ENCODE measurements at places on chromosomes 2 and 18.

GRCh38 chr2:154370873-154371272 lies 327.6 kb upstream of the KCNJ3 start:
- DNase-seq, result no peak

DNA sequence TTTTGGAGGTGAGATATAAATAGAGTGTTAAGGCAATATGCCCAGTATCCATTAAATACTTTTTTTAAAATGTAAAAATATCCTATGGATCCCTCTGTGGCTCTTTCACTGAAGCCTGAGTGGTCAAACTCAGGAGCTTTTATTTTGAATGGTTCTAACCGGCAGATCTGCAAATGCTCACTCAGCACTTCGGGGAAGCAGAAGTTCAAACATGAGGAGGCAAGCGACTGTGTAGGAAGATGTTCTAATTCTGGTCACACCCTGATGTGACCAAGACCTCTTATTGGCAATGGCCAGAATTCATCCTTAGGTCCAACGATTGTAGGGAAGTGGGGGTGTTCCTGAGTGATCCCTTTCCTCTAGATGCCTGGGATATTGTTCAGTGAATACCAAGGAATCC lies 168.8 kb downstream of the CDCA7 start:
- no peak for DNase-seq

DNA sequence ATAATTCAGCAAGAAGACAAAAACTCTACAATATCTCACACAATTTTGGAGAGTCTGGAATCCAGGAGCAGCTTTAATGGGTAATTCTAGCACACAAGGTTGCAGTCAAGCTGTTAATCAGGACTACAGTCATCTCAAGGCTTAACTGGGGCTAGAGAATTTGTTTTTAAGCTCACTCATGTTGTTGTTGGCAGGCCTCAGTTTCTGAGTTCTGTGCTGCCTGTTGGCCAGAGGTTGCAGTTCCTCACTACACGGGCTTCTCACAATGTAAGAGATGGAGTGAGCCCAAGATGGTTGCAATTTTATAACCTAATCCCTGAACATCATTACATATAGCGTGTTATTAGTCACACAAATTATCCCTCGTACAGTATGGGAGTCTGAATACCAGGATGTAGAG lies 50.6 kb upstream of the TMEFF2 start:
- DNase-seq, result no peak

DNA sequence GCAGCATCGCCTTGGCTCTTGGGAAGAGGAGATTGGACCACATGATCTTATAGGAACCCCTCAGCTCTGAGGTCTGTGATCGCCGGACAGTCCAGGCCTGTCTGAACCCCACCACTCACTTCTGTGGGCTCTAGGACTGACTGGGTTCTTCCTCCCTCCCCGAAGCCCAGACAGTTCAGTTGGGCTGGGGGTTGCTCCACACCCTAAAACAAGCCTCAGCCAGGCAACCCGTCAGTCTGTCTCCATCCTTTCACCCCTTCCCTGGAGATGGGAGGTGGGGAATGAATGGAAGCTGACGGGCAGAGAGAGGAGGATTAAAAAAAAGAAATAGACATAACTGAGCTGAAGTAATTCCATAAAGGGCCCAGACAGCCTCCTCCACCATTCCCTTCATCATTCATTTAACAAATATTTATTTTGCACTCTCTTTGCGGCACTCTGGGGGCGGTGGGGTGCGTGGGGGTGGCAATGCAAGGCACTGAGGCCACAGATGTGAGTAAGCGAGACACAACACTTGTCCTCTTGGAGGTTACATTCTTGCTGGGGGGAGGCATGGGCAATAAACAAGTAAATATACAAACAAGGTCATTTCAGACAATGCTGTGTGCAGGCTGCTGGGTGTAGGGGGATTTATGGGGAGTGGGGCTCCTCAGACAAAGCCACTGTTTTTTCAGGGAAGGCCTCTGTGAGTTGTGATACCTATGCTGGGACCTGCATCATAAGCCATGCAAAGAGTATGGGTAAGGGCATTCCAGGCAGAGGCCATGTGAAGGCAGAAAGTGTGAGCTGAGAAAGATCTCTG lies 12.9 kb downstream of the WNT10A start:
- no peak for DNase-seq

- no peak for DNase-seq
These were observed 151.8 kb upstream of the NABP1 start for GRCh38 chr2:191526091-191526490.

GRCh38 chr2:4420032-4420431 lies 716.7 kb downstream of the DCDC2C start:
- no peak for DNase-seq

- DNase-seq, result no peak
These were observed 1866.9 kb upstream of the PIK3C3 start for GRCh38 chr18:40088130-40088529.

DNA sequence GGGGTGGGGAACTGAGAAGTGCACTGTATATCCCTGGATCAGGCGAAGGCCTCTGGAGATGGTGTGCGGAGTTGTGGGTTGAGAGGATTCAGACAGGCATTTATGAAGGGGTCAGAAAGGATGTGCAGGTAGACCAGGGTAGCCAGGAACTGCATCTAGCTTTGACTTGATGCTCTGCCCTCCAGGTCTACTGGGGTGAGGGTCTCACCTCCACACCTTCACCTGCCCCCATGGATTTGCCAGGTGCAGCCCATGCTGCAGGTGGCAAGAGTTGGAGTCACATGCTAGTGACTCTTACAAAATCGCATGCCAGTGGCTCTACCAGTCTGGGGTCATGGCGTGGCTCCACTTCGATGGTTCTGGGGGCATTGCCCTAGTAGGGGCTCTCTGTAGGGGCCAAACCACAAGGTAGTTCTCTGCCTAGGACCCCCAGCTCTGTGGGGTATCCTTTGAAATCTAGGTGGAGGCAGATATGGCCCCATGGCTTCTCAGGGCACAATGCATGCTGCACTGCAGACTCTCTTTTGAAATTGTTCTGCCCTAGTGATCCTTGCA lies 18.9 kb upstream of the KCNF1 start:
- no peak for DNase-seq

DNA sequence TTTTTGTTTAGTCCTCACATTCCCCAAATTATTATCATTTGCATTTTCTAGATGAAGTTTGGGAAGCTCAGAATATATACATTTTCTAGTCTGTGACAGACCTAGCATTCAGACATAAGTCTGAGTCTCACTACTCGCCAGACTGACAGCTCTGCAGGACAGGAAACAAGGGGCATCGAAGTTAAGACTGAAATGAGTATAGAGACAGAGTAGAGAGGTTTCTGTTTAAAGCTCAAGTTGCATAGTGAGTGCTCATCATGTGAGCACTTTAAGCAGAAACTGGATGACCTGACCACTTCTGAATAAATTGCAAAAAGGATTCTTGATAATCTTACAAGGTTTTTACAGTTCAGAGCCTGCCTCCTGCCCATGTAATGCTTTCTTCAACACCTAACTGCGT lies 1.1 kb downstream of the HADHB start:
- no peak for DNase-seq

DNA sequence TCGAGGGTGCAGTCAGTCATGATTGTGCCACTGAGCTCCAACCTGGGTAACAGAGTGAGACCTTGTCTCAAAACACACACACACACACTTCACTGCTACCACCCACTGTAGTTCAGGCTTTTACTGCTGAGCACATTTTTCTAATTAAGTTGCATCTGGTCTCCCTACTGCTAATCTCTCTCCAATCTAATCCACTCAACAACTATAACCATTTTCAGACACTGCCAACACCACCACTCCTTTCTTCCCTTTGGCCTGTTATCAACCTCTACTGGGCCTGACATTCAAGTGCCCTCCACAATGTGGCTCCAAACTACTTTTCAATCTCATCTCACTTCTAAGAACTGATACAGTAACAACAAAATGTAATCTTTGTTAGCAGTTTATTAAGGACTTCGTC lies 44.8 kb downstream of the RMP24 start:
- no peak for DNase-seq

DNA sequence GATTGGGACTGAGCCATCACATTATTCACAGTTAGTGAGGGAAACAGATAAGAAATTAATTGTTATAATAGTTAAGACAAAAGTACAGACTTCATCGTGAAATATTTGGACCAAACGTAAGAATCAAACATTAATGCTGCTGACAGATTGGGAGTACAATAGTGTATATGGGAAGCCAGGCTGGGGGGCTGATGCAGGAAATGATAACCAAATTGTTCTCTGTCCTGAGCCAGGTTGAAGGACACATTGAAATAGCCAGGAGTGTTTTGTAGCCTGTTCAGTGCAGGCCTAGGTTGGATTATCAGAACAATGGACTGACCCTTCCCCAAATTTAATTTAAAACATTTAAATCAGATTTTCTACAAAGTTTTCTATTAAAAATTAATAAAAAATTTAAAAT lies 203.2 kb downstream of the BABAM2 start:
- DNase-seq, result no peak

GRCh38 chr2:205734436-205735037 lies 52.2 kb downstream of the NRP2 start:
- DNase-seq, result no peak

DNA sequence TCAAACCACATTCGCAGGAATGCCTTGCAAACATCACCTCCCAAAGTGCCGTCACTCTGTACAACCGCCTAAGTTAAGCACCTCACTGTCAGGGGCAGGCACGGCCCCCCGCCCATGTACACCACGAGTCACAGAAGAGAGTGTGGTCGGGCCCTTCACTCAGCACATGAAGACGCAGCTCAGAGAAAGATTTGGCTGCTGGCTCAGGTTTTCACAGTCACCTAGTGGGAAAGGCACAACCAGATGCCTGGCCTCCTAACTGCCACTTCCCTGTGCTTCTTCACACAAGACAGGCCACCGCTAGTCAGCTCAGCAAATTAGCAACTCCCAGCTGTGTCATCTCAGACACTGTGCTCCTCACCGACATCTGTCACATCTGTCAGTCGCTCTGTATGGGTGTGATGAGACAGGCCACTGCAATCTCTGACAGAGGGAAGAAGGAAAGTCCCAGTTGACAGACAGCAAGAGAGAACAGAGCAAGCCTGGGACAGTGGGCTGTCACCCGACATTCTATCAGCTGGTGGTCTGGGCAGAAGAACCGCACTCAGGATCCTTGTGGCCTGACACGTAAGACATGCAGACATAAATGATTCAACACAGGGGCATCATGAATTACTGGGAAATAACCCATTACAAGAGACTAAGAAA lies 60.8 kb downstream of the CRACDL start:
- DNase-seq, result no peak

- peak; percentile 58 for DNase-seq
These were observed at the start of gene PLCL1 for GRCh38 chr2:197804049-197804757. PLCL1 (plus strand) TSS chr2:197804593.

- DNase-seq, result no peak
These were observed 79.0 kb downstream of the DNER start for GRCh38 chr2:229635371-229635680.

DNA sequence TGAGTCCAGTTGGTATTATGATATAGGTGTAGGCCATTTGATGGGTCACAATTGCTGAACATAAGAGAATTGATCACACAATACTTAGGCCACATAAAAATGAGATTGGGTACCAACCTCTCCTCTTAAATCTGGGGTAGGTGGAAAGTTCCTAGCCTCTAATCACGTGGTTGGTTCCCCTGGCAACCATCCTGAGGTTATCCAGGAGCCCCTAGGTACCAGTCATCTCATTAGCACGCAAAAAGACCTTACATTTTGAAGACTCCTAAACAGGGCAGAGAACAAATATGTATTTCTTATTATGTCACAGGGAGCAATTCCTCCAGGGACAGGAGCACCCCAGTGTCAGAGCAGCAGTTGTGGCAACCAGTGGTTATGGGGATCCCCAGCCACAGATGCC lies 12.7 kb upstream of the SELENOI start:
- DNase-seq, result no peak

- no peak for DNase-seq
These were observed 62.6 kb upstream of the ALPP start for GRCh38 chr2:232315923-232316299.

GRCh38 chr2:67716895-67717396 lies 319.8 kb downstream of the ETAA1 start:
- no peak for DNase-seq

GRCh38 chr2:15812187-15812780 lies 128.1 kb upstream of the MYCN start:
- no peak for DNase-seq

All from BJ (cell line).